Cerebellar nuclear complex (tissue), 1 donor: ENCODE measurements at places on chromosomes 7 and 10.

DNA sequence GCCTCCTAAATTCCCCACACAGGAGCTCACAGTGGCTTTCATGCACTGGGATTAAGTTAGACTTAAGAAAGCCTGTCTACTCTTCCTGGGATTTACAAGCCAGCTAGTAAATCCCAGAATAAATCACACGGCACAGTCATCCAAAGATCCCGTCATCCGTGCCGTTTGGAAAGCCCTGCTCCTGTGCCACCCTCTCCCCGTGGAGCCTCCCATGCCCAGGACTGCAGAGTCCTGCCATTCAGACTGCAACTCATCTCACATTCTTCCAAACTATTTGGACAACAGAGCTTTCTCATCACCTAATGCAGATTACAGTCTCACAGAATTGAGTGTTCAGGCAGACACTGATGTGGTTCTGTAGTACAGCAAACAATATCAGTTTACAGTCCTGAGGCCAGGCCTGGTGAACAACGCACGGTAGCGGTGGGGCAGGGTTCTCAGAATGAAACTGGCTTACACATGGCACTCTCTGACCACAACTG lies 166.5 kb downstream of the EGFR start:
- DNase-seq = no peak

- DNase-seq = no peak
Measured at GRCh38 chr7:28685242-28685643, 272.9 kb downstream of the TRIL start.

GRCh38 chr7:133797818-133798520 lies 329.2 kb upstream of the LRGUK start:
- no peak for DNase-seq

GRCh38 chr10:4278186-4278585 lies 493.2 kb upstream of the KLF6 start:
- no peak for DNase-seq

GRCh38 chr10:86711513-86712316 lies 43.4 kb downstream of the LDB3 start:
- no peak for DNase-seq

DNA sequence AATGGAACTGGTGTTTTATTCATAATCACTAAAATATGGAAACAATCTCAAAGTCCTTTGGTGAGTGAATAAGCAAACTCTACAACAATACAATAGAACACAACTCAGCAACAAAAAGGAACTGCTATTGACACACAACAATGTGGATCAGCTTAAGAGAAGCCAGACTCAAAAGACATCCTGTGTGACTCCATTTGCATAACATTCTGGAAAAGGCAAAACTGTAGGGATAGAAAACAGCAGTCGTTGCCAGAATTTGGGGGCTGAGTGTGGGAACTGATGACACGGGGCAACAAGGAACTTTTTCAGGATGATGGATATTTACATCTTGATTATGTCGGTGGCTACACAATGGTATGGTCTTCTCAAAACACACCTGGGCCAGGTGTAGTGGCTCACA lies 32.4 kb upstream of the SVIL start:
- no peak for DNase-seq

DNA sequence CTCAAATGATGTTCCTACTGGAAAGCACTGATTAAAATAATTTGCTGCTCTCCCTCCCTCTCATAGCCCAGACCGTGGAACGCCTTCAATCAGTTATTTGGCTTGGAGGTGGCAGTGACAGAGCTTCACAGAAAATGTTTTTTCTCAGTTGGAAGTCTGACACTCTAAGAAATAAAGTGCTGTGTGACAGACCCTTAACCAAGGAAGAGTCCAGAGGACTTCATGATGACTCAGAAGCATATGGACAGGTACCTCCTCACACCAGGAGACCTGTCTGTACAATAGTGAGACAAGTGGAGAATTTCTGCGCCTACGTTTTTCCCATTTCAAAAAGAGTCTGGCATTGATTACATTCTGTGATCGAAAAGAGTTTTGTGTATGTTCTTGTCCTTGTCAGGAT lies 295.5 kb downstream of the DOCK4 start:
- no peak for DNase-seq

- DNase-seq = no peak
Measured at GRCh38 chr10:132708441-132708840, 77.5 kb downstream of the NKX6-2 start.

DNA sequence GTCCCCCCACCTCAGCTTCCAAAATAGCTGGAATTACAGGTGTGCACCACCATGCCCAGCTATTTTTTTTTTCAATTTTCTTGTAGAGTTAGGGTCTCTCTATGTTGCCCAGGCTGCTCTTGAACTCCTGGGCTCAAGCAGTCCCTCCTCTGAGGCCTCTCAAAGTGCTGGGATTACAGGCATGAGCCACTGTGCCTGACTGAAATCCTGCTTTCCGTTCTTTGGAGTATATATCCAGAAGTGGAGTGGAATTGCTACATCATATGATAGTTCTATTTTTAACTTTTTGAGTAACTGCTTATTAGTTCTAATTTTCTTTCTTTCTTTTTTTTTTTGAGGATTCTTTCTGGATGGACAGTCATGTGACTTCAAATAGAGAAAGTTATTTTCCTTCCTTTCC lies 62.9 kb upstream of the ZMIZ2 start:
- DNase-seq = no peak

DNA sequence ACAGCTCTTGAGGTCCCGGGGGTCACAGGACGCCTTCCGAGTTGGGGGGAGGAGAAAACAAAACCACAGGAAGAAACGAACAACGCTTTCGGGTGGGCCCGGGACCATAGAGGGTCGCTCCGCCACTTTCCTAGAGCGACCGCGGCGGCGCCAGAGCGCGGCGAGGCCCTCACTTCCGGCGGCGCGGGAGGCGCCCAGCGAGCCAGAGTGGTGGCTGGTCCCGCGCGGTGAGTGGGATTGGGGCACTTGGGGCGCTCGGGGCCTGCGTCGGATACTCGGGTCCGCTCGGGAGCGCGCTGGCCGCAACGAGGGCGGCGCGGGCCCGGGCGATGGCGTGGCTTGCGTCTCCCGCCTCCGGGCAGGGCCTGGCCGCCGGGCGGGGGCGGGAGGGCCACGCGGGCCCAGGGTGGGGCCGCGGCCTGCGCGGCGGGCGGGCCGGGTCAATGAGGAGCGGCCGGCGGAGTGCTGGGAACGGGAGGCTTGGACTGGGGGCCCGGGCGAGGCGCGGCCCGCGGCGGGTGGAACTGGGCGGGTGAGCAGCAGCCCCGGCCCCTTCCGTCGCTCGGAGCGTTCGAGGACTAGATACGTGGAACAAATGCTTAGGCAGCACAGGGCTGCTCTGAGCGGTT lies at the start of gene ZNF22:
Gene ZNF22 (plus strand): TSS at position 172 of the 629 bp plus-strand sequence. CDS start 2,446 bp downstream, outside the sequence.
- peak; percentile 13 for DNase-seq

GRCh38 chr10:132500781-132501415 lies 36.7 kb upstream of the INPP5A start:
- DNase-seq = no peak

DNA sequence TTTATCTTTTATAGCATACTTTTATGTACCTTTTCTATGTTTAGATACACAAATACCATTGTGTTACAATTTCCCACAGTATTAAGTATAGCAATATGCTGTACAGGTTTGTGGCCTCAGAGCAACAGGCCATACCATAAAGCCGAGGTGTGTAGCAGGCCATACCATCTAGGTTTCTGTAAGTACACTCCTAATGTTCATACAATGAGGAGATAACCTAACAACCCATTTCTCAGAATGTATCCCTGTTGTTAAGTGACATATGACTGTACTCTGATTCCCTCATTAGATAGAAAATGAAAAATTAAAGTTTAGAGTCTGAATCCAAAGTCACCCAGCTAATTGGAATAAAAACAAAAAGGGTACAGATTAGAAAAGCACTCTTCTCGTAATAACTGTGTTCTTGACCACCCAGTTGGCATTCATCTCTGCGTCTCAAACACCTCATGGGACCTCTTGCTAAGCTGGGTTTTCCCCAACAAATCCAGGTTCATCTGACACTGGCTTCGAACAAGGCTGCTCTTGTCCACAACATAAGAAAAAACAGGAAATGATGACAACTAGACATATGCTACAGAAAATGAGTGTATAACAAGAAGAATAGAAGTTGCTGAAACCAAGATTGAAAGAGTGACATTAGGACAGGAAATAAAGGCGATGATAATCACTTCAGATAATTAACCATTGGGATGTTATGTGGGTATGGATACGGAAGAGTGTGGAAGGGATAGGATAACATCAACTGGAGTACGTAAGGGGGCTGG lies 1.4 kb downstream of the NDUFB8 start:
- DNase-seq = no peak

DNA sequence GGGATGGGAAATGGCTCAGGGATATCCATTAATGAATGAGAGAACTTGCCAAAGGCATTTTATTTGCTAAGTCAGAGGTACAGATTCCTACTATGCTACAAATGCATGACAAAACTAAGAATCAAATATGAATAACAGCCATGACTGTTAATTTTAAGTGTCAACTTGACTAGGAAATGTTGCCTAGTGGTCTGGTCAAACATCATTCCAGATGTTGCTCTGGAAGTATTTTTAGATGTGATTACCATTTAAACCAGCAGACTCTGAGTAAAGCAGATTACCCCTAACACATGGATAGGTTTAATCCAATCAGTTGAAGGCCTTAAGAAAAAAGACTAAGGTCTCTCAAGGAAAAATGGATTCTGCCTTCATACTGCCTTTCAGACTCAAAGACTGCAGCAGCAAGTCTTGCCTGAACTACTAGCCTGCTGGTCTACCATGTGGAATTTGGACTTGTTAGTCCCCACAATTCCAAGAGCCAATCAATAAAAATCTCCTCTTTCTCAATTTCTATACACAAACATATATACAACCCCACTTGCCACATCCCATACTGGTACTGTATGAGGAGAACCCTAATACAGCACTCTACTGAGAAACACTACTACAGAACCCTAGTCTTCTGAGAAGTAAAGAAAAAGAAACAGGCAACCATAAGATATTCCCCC lies 119.1 kb downstream of the NRBF2 start:
- no peak for DNase-seq

DNA sequence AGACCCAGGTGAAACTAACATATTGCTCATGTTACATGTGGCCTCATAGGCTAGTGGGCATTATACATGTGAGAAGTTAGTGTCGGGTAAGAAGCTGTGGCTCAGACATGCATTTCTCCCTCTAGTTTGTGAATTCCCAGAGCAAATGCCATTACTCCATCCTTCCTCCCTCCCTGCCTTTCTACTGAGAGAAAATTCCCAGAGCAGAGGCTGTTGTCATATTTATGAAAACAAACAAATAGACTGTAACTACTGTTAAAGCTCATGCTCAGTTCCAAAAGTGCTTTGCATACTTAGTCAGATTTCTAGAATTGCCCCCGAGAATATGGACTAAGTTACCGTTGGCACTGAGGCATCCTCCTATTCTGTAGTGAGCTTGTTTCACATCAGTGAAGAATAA lies 29.0 kb downstream of the ZNRF2 start:
- no peak for DNase-seq

DNA sequence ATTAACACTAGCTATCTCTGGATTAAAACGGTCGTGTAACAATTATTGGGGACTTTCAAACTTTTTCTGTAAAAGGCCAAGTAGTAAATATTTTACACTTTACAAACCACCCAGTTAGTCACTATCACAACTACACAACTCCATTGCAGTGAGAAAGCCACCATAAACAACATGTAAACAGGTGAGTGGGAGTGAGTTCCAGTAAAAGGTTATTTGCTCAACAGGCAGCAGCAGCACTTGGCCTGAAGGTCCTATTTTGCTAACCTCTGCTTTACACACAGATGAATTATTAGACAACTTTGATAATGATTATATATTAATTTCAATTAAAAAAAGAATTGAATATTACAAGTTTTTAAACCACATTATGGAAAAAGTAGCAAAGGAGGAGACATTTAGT lies 15.8 kb upstream of the AGMO start:
- no peak for DNase-seq

GRCh38 chr7:65307651-65308299 lies 65.9 kb upstream of the ZNF92 start:
- DNase-seq = peak; percentile 70
